GM23338 (cell line): ENCODE measurements at places on chromosomes 2 and 18. TPM values are rescaled to one million over a fixed set of nuclear protein-coding genes. Genes with fewer than 3 reads are reported as not detected.
A peak's percentile ranks its signal among the peaks of the same experiment; 100 is the strongest.

- H3K27ac ChIP-seq = no peak overlapping the region
- H3K4me3 ChIP-seq = no peak overlapping the region
- no peaks in the 10 kb centered on the region for H3K27me3 ChIP-seq
- no peak for DNase-seq
- H3K36me3 ChIP-seq = no peaks in the 10 kb centered on the region
These were observed 247.3 kb downstream of the NUP35 start for GRCh38 chr2:183371545-183371944.

DNA sequence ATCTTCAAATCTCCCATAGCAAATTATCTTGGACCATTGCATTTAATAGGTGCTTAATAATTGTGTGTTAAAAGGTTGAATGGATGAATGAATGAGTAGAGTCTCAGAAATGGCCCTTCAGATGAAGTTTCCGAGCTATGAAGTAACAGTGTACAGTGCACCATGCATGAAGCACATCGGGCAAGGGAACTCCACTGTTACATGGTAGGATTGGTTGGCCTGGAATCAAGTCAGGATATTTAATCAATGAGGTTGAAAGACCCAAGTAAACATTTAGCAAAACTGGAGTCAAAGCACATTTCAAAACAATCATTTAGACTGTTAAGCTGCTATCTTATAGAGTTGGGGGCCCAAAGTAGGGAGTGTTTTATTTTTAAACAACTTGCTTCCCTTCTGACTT, 80.0 kb downstream of the APOB start:
- DNase-seq = no peak
- H3K4me3 ChIP-seq = no peak overlapping the region
- H3K27me3 ChIP-seq = no peaks in the 10 kb centered on the region

GRCh38 chr18:45137087-45137419, 456.4 kb downstream of the SETBP1 start:
- DNase-seq = no peak
- no peak overlapping the region for H3K4me3 ChIP-seq
- H3K4me1 ChIP-seq = no peaks in the 10 kb centered on the region

DNA sequence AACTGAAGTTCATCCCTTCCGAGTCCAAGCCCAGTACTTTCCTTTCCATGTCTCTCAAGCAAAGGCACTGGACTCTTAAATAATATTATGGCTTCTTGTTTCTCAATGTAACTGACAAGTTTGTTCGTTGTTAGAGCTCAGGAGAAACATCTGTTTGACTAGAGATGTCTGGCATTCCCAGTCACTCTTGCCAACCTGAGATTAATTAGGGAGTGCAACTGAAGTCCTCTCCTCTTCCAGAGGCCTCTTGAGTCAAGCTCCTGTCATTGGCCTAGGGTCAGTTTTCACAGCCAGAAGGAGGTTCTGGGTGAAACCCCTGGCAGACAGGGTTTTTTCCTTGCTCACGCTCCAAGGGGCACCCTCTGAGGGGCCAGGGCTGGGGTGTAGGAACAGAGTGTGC, 196.1 kb downstream of the AGPS start:
- H3K4me1 ChIP-seq = no peaks in the 10 kb centered on the region
- no peak for DNase-seq
- no peak overlapping the region for H3K27ac ChIP-seq
- no peaks in the 10 kb centered on the region for H3K36me3 ChIP-seq

GRCh38 chr2:121049950-121050585, 234.9 kb downstream of the TFCP2L1 start:
- no peak for DNase-seq
- H3K27me3 ChIP-seq = no peaks in the 10 kb centered on the region
- no peaks in the 10 kb centered on the region for H3K4me1 ChIP-seq
- no peaks in the 10 kb centered on the region for H3K36me3 ChIP-seq
- H3K4me3 ChIP-seq = no peak overlapping the region
- no peak overlapping the region for H3K27ac ChIP-seq

DNA sequence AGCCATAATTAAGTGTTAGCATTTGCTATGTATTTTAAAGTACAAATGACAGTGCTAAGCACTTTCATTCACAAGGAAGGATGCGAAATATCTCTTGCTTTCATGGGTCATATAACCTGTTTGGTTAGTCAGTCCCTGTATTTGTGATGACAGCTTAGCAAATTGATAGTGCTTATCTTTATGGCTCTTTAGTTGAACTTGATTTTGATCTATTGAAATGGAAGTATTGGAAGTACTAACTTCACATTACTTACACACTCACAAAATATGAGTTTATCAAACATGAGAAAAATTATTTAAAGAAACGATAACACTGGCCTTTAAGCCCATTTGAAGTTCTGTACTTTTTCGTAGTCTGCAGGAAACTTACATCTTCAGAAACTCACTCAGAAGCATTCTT, 97.4 kb upstream of the NEUROD1 start:
- no peak for DNase-seq
- H3K4me3 ChIP-seq = no peak overlapping the region
- 0 out of 2 replicates have a peak, but pooled peaks cover 6% of the 10 kb centered on the region for H3K4me1 ChIP-seq
- no peaks in the 10 kb centered on the region for H3K27me3 ChIP-seq
- no peaks in the 10 kb centered on the region for H3K36me3 ChIP-seq

DNA sequence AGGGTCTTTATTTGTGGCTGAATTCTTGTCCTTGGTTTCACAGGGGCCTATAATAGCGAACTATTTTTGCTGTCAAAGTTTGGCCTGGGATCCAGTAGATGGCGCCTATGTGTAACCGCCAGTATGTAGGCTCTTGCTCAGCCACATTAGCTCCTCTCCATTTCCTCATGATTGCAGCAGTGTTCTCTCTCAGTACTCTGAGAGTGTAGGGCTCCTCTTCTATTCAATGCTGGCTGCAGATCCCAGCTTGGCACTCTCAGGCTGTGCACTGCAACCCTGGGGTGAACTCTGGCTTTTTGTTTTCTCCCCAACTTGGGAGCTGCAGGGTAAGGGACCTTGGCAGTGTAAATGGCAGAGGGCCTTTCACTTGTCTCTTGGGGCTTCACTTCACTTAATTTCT, 344.6 kb upstream of the CHAC2 start:
- DNase-seq = peak; percentile 77
- H3K4me1 ChIP-seq = no peaks in the 10 kb centered on the region
- no peaks in the 10 kb centered on the region for H3K27me3 ChIP-seq
- H3K36me3 ChIP-seq = no peaks in the 10 kb centered on the region
- no peak overlapping the region for H3K27ac ChIP-seq

- DNase-seq = no peak
- H3K27me3 ChIP-seq = no peaks in the 10 kb centered on the region
- H3K4me3 ChIP-seq = no peak overlapping the region
- no peak overlapping the region for H3K27ac ChIP-seq
- H3K36me3 ChIP-seq = no peaks in the 10 kb centered on the region
These were observed 2.5 kb upstream of the TTLL4 start for GRCh38 chr2:218708086-218708485.

GRCh38 chr2:186328838-186329237, 157.2 kb upstream of the ZC3H15 start:
- H3K4me3 ChIP-seq = no peak overlapping the region
- no peaks in the 10 kb centered on the region for H3K27me3 ChIP-seq
- H3K4me1 ChIP-seq = peaks cover 14% of the 10 kb centered on the region
- H3K27ac ChIP-seq = no peak overlapping the region
- no peaks in the 10 kb centered on the region for H3K36me3 ChIP-seq

Gene NAT8
- not detected in 2 replicates for total RNA-seq

DNA sequence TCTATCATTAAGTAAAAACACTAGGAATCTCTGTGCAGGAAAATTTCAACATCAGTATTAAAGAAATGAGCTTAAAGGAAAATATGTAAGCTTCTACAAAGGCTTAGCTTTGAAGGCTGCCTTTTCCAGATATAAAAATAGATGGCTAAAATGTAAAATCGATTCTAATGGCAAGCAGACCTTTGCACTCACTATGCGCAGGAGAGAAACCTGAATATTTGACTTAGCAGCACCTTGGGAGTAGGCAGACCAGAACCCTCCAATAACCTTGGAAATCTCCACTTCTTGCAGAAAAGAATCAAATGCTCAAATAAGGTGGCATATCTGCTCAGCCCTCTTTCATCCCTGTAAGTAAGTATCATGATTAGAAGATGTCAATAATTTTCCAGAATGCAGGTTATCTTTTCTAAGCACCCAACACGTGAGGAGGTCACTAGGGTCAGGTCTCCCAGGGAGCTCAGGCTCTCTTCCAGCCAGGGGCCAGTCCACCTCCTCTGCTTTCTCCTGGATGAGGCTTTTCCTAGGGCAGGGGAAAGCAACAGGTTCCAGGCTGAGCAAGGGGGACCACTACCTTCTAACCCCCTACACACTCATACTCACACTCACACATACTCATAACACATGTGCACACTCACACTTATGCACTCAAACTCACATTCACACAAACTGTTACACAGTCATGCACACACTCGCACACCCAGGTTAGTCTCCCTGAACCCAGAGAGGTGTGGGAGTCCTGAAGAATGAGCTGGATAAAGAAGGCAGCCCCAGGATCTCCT, 3.8 kb downstream of the PIEZO2 start:
- H3K4me1 ChIP-seq = peaks cover 23% of the 10 kb centered on the region
- no peak for DNase-seq
- peak overlapping the region; percentile 65 for H3K4me3 ChIP-seq
- no peak overlapping the region for H3K27ac ChIP-seq
- no peaks in the 10 kb centered on the region for H3K36me3 ChIP-seq
- peaks cover 52% of the 10 kb centered on the region for H3K27me3 ChIP-seq

Gene FABP1
- not detected in 2 replicates for total RNA-seq

- no peak for DNase-seq
- no peak overlapping the region for H3K4me3 ChIP-seq
- H3K36me3 ChIP-seq = no peaks in the 10 kb centered on the region
- no peaks in the 10 kb centered on the region for H3K27me3 ChIP-seq
- no peak overlapping the region for H3K27ac ChIP-seq
- H3K4me1 ChIP-seq = no peaks in the 10 kb centered on the region
These were observed 556.6 kb upstream of the ZNF804A start for GRCh38 chr2:184041777-184042176.

GRCh38 chr18:49853011-49853410, 39.7 kb upstream of the ACAA2 start:
- H3K27me3 ChIP-seq = no peaks in the 10 kb centered on the region
- H3K27ac ChIP-seq = no peak overlapping the region
- H3K4me1 ChIP-seq = peaks cover under 1% of the 10 kb centered on the region; the same call in 1 of the 2 replicates
- no peaks in the 10 kb centered on the region for H3K36me3 ChIP-seq
- DNase-seq = no peak
- H3K4me3 ChIP-seq = no peak overlapping the region

DNA sequence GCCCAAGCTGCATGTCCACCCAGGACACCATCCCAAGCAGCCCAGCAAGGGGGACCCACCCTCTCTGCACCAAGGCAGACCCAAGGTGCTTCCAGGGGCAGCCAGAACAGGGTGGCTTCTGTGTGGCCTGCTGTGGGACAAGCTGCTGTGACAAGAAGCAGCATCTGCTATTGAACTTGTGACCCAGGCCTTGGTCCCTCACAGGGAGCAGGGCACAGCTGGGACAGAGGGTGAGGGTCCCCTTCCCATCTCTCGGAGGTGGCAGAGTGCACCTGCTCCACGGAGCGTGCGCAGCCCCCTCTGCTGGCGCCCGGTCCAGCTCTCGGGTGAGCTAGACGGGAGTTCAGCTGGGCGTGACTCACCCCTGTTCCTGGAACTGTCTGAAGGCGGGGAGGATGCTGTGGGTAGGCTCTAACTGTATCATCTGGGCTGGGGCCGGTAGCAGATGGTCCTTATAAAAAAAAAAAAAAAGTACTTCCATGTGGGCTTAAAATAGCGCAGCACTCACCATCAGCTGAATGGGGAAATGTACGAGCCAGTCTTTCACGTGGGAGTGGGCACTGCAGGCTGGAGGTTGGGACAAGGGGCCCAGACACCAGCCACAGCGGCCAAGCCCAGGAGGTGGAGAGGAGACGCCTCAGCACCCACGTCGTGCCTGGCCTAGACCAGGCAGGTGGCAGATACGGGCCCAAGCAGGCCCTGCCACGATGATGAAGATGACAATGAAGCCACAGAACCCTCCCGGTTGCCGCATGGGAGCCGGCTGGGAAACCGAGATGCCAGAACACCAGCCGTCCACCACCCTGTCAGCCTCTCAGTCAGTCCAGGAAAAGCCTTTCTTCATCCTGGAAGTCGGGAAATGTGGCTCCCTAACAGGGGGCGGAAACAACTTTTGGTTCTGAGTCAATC, 136.8 kb upstream of the ID2 start:
- no peak overlapping the region for H3K4me3 ChIP-seq
- H3K27me3 ChIP-seq = no peaks in the 10 kb centered on the region
- H3K27ac ChIP-seq = no peak overlapping the region
- DNase-seq = peak; percentile 42
- no peaks in the 10 kb centered on the region for H3K4me1 ChIP-seq

- peaks cover 19% of the 10 kb centered on the region for H3K4me1 ChIP-seq
- no peaks in the 10 kb centered on the region for H3K27me3 ChIP-seq
- peak overlapping the region; percentile 74 for H3K27ac ChIP-seq
- H3K36me3 ChIP-seq = no peaks in the 10 kb centered on the region
- peak; percentile 72 for DNase-seq
These were observed 10.2 kb downstream of the NEDD4L start for GRCh38 chr18:58054041-58054781.

Gene TNFRSF11A
- total RNA-seq = 7.3 and 25.4 TPM in 2 replicates

- H3K4me3 ChIP-seq = no peak overlapping the region
- H3K4me1 ChIP-seq = peaks cover 7% of the 10 kb centered on the region
- no peak for DNase-seq
- peaks cover 29% of the 10 kb centered on the region for H3K36me3 ChIP-seq
These were observed 53.9 kb downstream of the KCTD18 start for GRCh38 chr2:200455958-200456421.

Gene MARCHF4
- total RNA-seq = 1.1 and 1.2 TPM in 2 replicates

Gene ABCG5
- not detected in 2 replicates for total RNA-seq

DNA sequence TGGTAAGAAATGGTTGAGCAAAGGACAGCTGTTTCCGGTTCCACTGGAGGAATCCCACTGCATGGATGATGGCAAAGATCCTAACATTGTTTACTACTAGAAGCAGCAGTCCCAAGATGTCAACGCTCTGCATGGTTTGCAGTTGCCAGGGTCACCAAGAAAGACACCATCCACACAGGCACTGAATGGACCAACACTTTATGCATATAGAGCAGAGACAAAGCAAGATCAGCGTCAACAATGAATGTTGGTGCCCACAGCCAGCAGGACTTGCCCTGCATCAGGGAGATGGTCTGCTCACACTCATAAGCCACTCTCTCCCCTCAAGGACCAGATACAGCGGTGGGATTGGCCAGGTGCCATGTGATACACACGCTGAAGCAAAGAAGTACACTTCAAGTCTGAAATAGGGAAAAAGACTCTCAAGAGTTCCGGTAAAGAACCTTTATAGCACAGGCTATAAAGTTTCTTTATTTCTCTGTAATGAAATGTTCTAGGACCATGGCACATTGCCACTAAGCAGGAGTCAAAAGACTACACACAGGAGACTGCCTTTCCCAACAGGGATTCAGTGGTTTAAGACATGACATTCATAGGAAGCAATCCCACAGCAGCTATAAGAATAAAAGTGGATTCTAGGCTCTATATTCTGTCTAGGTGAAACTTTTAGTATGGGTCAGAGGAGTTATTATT, 133.2 kb upstream of the EPHA4 start:
- H3K36me3 ChIP-seq = no peaks in the 10 kb centered on the region
- H3K4me1 ChIP-seq = peaks cover 55% of the 10 kb centered on the region
- no peaks in the 10 kb centered on the region for H3K27me3 ChIP-seq
- no peak overlapping the region for H3K27ac ChIP-seq
- no peak overlapping the region for H3K4me3 ChIP-seq
- DNase-seq = no peak
